ENCODE measurements at places on chromosomes 6 and 20. TPM values are rescaled to one million over a fixed set of nuclear protein-coding genes. Genes with fewer than 3 reads are reported as not detected.

- DNase-seq = no peak
Observed at GRCh38 chr6:157059781-157060180, 263.5 kb downstream of the TMEM242 start.

- no peak for DNase-seq
Observed at GRCh38 chr6:71706523-71706922, 179.8 kb upstream of the RIMS1 start.

GRCh38 chr6:13417431-13417830, 70.0 kb downstream of the GFOD1 start:
- DNase-seq = no peak

DNA sequence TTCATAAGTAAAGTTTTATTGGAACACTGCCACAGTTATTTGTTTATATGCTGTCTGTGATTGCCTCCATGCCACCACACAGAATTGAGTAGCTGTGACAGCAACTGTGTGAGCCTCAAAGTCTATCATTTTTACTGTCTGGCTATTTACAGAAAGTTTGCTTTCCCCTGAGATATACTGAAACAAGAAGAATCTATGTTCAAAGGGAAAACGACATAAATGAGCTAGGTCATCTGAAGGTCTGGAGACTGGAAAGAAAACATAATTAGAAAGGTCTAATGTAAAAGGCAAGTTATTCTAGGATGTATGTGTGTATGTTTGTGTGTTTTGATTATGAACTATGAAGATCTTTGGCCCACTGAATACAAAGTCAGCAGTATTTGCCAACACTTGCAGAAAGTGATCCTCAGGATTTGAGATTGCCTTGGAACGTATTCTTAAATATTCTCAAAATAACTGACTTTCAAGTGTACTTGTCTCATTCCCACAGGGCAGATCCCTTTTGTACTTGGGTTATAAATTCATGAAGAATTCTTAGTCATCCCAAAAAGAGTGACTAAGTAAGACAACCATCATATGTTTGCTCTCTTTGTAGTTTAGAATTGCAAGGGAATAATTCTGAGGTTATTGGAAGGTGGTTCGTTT, 677.7 kb downstream of the DOK5 start:
- DNase-seq = no peak

DNA sequence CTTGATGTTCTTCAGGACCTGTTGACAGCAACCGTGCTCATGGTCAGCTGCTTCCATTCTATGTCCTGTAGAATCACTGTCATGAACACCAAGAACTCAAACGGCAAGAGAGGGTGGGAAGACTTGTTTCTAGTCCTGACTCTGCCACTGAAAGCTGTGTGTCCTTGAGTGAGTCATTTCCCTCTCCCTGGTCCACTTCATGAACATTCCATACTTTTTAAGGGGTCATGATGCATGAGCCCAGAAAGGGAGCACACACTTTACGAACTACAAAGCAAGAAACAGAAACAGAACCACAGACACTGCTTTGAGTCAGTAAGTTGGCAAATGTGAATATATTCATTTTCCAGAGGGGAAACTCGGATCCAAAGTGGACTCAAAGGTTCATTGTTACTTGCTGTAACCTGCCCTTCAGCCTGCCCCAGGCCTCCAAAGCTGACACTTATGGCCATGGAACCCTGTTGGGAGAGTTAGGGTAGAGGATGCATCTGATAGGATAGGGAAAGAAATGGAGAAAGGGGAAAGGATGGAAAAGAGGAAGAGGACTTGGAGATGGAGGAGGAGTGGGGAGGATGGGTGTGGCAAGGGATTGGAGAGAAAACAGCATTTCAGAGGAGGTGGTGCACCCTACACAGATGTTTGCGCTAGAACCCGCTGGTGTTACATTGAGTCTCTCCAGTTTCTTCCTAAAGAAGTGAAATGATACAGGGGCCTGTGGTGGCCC, 129.8 kb downstream of the FOXO3 start:
- DNase-seq = no peak

- no peak for DNase-seq
Observed at GRCh38 chr6:164129218-164129617, 714.7 kb downstream of the QKI start.

The LGSN gene
- not detected for total RNA-seq

GRCh38 chr6:110063594-110064263, 85.6 kb downstream of the GPR6 start:
- no peak for DNase-seq

Data from SJCRH30 (cell line).